ENCODE measurements at places on chromosomes 11 and 22.

- no peak for DNase-seq
These were observed 11.1 kb upstream of the TAB1 start for GRCh38 chr22:39388261-39389011.

DNA sequence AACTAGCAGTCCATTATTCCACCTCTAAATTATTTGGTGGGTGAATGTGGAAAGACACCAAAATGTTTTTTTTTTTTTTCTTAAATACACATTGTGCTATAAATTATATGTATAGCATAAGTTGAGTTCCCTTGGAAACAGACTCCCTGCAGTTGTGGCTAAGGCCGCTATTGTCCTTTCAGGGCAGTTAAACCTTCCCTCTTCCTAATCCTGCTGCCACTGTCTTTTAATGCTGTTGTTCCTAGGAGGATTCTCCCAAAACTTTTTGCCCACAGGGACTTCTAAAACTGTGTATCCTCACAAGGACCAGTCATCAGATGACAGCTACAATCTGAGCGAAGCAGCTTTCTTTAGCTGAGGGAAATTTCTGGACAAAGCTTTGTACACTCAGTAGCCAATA is 478.9 kb upstream of the CHORDC1 start:
- DNase-seq = no peak

DNA sequence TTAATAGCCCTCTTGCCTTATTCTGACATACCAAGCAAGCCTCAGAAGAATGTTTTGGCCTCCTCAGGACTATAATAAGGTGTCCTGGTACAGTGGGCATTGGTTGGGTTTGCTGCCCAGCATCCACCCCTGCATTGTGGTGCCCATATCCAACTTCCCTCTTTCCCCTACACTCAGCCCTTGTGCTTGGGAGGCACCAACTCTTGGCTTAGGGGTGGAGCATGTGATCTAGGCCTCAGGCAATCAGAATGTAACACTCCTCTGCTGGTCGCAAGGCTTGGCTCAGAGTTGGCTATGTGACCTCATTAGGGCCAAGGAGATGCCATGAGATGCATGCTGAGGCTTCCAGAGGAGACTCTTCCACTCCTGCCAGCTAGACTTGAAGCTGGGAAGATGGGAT is 123.0 kb downstream of the CSNK2A3 start:
- DNase-seq = no peak

DNA sequence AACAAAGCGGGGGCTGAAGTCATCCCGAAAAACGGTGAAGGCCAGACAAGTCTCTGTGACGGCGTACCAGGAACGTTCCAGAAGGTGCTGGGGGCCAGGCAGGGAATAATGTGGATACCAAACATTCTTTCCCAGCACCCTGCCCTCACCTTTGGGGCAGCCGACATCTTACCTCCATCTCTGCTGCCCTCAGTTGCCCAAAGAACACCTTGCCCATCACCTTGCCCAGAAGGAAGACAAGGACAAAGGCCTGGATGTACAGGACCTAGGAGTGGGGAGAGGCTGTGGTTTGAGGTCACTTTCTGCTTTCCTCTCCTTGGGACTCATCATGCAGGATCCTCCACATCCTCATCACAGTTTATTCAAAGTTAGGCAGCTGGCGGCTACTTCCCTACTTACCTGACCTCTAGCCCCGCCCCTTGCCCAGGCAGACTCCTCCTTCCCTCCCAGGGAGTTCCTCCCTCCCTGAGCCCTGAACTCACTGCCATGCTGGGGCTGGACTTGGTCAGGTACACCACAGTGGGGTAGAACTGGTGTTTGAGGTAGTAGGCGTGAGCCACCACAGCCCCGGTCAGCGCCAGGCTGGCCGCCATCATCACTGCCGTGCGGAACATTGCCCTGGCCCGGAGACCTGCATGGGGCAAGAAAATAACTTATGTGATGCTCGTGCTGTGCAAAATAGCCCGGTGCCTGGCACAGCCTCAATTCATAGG is 1.2 kb downstream of the SYVN1 start:
- no peak for DNase-seq

GRCh38 chr11:57322256-57323166 is 2.2 kb downstream of the TNKS1BP1 start:
- DNase-seq = peak; percentile 93

DNA sequence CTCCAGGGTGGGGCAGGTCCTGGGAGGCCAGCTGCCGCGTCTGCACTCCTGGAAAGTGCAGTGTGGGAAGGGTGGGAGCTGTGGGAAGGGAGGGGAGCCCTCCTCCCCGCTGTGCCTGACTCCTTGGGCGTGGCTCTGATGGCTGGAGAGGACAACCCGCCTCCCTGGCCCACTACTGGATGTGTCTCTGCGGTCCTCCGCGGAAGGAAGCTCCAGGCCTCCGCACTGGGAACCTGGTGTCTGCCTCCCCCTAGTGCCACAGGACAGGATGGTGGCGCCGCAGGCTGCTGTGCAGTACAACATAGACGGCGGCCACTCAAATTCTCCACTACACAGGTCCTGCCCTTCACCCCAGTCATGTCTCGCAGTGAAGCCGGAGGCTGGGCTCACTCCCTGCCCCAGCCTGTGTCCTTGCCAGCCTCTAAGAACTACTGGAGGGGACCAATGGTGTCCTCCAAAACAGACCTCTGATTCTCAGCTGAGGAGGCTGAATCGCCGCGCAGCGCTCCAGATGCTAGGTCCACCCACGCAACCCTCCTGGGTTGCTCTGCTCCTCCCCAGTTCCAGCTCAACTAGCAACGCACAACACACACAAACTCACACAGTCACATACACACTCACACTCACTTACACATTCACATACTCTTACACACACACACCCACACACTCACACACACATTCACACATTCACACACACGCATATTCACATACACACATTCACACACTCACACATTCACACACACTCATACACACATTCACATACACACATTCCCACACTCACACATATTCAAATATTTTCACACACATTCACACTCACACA is 12.4 kb upstream of the DSCAML1 start:
- DNase-seq = no peak

DNA sequence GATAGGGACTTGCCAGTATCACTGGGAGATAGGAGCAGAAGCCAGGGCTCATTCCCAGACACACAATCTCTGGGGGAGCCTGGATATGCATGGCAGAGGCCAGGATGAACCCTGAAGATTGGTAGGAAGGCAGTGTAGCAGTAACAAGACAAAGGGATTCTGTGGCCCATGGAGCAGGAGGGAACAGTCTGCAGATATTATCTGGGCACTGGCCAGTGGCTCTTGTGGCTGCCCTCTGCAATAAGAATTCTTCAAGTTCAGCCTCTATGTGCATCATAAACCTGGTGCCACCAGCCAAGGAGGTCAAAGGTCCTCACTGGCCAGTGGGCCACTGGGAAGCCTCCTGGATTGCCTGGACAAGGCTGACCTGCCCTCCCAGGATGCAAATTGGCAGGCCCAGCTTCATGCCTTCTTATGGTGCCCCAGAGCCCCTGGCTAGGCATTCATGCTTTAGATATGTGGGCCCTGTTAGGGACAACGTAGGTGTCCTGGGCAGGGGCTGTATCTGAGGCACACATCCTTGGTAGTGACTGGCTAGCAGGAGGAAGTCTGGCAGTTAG is 29.2 kb downstream of the KCNQ1OT1 start:
- no peak for DNase-seq

- DNase-seq = no peak
These were observed 6.2 kb downstream of the MRGPRD start for GRCh38 chr11:68974421-68975194.

GRCh38 chr22:48838376-48838775 is 989.3 kb downstream of the BRD1 start:
- no peak for DNase-seq

DNA sequence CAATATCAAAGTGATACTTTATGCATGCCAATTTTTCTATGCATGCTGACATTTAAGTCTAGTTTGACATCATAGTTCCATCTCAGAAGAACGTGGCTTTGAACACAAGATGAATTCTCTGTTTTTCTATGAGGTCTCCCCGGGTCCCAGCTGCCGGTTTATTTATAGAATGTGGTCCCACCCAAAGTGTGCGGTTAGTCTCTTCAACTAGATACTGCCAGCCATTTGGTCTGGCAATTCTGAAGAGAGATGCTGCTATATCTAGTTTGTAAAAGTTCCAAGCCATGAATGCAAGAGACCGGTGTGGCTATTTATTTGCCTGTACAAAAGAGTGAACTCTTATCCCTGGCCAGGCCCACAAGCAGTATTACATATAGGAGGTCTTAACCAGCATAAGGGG is 9.2 kb downstream of the OR5A2 start:
- no peak for DNase-seq

DNA sequence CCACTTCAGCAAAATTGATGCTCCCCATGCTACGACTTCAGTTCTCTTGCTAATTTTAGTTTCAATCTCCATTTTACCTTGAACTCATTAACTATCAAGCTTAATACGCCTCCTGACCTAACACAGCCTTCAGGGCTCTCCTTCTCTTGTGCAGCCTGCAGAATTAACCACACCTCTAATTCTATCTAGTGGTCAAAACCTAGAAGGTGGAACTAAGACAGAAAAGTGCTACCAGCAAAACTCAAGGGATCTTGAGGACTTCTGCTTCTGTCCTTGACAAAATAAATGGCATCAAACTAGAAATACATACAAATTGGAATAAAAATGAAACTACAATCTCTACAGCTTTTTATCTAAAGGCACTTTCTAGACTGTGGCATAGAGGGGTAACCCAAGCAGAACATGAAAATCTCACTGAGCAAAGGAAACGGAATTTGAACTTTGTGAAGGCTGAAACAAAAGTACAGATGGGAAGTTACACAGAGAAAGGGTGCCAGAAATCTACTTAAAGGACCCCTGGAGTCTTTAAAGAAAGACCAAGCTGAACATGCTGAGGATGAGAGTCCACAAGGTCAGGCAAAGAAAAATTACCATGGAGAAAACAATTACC is 10.7 kb downstream of the CWF19L2 start:
- no peak for DNase-seq

GRCh38 chr22:25979968-25980367 is 189.3 kb upstream of the SEZ6L start:
- DNase-seq = no peak

DNA sequence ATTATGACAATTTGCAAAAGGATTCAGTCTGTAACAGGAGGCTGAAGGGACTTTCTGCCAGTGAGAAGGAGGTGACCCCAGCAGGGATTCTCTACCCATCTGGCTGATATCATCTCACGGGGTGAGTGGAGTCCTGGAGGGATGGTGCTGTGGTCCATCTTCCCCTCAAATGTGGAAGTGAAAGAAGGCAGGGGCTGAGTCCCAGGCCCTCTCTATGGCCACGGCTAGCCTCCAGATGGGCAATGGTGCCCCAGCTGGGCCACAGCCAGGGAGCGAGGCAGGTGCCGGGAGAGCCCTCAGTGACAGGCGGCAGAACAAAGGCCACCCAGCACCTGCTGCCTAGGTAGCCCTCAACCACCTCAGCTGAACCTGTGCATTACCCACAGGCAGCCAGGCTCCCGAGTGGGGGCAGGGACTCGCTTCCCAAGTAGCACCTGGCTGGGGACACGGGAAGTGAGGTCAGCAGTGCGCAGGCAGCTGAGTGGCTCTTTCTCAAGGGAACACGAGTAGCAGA is 6.7 kb downstream of the NECTIN1 start:
- DNase-seq = no peak

- DNase-seq = no peak
These were observed 109.8 kb downstream of the EHF start for GRCh38 chr11:34730544-34731295.

DNA sequence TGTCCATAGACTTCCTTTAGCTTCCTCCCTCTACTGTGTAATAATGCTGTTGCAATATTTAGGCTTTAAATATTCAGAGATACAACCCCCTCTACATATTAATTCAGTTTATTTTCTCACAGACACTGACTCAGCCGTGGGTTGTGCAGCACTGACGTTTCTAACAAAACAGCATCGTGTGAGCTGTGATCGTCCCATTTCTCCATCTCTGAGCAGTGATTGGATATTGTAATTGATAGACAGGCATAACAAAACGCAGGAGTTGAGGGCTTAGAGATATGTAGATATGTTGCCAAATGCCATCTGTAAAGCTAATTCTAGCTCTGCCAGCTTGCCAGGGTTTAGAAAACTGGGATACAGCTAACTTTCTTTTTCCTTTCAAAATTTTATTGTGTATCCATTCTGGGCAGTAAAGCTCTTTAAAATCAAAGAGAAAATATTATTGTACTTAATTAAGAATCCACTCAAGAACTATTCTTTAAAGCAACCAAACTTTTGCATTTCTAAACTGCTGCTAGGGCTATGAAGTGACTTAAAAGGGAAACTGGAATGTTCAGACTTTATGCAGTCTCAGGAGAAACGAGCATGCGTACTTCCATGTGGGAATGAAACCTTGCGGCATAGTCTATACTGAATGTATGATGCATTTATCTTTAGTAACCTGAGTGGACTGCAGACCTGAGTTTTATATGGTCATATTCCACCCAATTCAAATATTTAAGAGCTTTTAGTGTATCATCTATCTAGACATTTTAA is 22.7 kb downstream of the BTBD10 start:
- DNase-seq = peak; percentile 86

DNA sequence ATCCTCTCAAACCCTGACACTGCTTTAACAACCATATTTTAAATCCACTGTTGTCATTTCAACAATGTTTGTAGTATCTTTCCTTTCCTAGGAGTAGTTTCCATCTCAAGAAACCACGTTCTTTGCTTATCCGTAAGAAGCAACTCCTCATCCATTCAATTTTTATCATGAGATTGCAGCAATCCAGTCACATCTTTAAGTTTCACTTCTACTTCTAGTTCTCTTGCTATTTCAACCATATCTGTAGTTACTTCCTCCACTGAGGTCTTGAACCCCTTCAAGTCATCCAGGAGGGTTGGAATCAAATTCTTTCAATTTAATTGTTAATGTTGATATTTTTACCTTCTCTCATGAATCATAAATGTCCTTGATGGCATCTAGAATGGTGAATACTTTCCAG is 22.4 kb downstream of the CCDC82 start:
- no peak for DNase-seq

DNA sequence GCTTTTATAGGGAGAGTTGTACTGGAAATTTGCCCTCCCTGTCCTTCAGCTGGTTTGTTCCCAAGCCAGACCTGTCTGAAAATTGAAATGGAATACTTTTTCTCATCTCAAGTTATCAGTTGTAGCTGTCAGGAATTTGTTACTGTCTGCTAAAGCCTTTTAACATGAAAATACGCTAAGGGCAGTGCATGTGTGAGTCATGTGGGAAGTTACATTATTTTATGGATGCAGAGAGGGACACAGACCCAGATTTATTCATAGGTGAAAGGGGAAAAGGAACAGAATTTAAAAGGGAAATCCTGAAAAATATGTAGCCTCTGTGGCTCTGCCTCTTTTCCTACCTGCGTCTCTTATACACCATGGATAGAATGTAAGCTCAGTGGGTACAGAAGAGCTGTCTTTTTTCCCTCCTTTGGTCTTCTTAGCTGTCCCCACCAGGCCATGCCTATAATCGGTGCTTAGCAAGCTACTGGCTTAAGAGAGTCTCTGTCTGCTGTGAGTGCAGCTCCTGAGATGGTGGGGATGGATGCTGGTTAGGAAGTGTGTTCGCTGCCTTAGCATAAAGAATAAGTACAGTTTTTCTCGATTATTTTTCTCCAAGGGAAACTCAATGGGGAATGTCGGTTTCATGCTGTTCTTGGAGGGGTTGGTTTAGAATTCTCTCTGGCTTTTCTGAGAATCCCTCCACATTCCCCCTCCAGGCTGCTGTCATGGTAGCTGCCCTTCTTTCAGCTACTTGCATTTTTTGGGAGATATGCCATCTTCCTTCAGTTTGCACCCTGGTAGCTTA is 166.8 kb downstream of the TEAD1 start:
- no peak for DNase-seq

GRCh38 chr22:23892130-23892529 is 2.1 kb upstream of the MIF start:
- no peak for DNase-seq

- DNase-seq = no peak
These were observed 35.0 kb downstream of the RDX start for GRCh38 chr11:110261195-110262071.

- DNase-seq = no peak
These were observed 177.1 kb downstream of the LRRC4C start for GRCh38 chr11:41282395-41282794.
